GM13976 (cell line): ENCODE measurements at places on chromosomes 7 and 10.

DNA sequence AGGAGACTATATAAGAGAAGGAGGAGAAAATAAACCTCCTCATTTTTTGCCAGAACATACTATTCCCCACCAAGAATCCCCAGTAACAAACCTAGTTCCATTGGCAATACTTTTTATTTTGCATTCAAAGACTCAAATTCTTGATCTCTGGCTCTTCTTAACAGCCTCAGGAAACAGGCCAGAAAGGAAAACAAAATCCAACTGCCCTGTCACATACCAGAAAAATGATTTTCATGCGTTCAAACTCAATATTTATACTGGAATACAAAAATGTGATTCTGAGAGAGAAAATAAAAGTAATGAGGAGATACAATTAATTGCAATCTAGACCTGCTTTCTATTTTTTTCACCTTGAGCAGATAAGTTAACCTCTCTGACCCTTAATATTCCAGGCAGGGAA is 435.9 kb upstream of the AUTS2 start:
- no peak for DNase-seq

- DNase-seq: peak; percentile 28
These were observed 1424.6 kb upstream of the LRRTM3 start for GRCh38 chr10:65501259-65501658.

DNA sequence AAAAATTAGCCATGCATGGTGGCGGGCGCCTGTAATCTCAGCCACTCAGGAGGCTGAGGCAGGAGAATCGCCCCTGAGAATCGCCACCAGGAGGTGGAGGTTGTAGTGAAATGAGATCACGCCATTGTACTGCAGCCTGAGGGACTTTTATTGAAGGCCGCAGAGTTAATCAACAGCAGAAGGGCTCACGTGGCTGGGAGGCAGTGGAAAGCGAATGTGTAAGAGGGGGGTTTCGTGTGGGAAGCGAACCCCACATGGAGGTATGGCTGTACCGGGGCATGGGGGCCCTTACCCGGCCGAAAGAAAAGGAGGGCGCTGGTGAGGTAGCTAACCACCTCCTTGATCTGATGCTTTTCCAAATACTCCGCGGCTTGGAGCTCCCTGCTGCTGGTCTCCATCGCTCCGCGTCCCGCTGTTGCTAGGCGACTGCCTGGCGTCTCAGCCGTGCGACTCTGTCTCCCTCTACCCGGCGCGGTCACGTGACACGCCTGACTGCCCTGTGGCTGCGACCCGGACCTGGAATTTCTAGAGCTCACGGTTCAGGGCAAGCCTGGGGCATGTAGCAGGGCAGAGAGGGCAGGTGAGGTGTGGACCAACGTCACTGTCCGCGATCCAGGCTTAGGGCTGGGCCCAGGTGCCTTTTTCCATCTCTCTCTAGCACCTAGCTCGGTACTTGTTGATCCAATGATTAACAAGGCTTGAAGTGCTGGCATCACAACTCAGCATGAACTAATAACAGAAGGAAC is at the start of gene EFCAB10:
Gene EFCAB10, minus strand, starts transcription at position 428 of the 746 bp plus-strand sequence. Its CDS starts 30 bp downstream, at position 398.
- DNase-seq: peak; percentile 71

- no peak for DNase-seq
These were observed 161.3 kb downstream of the DYNC1I1 start for GRCh38 chr7:95933618-95934017.

- DNase-seq: no peak
These were observed 19.7 kb upstream of the PTPRZ1 start for GRCh38 chr7:121853307-121853706.
